Neural progenitor cell (in vitro differentiated cells): ENCODE measurements at places on chromosomes 2 and 18.

- DNase-seq, result no peak
These were observed 101.6 kb downstream of the SLC4A3 start for GRCh38 chr2:219728991-219729487.

DNA sequence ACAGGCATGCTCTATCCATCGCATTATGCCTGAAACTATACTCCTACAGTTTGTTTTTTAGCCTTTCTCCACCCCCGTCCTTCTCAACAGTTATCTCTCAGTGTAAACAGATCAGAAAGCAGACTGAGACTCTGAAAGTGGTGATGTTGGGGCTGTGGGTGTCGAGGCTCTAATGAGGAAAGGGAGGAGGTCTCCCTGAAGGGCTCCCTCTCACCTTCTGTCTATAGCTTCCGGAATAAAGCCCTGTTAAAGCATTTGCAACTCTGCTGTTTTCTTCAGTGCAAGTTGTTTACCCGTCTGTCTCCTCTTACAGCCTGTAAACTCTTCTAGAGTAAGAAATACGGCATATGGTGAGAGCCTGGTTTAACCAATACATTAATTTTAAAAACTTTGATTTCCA lies 136.7 kb upstream of the SYT4 start:
- DNase-seq, result no peak

- no peak for DNase-seq
These were observed 45.3 kb downstream of the SP110 start for GRCh38 chr2:230174466-230174865.

DNA sequence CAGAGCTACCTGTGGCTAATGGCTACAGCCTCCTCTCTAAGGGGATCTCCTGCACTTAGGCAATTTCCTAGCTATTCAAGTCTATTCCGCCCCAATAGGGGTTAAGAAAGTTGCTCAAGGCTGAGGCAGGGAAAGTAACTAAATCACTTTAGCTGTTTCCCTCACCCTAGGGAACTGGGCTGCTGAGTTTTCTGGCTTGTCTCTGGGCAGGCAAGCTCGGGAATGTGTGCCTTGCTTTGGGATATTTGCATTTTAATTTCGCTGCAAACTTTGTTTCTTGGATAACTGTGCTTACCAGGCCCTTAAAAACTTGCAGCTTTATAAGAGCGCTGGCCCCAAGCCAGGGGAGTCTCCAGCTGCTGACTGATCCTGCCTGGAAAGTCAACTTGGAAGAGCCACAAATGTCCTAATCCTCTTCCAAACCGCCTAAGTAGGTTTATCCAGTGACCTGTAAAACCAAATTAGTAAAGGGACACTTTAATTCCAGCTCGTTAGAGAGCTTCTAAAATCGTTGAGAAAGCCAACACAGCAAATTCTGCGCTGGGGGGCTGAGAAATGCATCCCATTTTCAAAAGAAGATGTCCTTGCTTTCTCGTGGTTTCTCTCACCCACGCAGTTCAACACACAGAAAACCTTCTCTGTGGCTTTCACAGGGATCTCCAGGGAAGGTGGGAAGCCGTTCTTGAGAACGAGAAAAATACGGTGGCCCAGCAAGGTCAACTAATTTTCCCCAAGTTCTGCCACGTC lies 59.5 kb upstream of the SP3 start:
- DNase-seq, result peak; percentile 80

GRCh38 chr18:51169731-51170130 lies 27.8 kb downstream of the MEX3C start:
- DNase-seq, result no peak

GRCh38 chr2:15601681-15602080 lies 10.0 kb downstream of the DDX1 start:
- DNase-seq, result no peak
